ENCODE measurements at places on chromosomes 12 and 14. TPM values are rescaled to one million over a fixed set of nuclear protein-coding genes. Genes with fewer than 3 reads are reported as not detected.

DNA sequence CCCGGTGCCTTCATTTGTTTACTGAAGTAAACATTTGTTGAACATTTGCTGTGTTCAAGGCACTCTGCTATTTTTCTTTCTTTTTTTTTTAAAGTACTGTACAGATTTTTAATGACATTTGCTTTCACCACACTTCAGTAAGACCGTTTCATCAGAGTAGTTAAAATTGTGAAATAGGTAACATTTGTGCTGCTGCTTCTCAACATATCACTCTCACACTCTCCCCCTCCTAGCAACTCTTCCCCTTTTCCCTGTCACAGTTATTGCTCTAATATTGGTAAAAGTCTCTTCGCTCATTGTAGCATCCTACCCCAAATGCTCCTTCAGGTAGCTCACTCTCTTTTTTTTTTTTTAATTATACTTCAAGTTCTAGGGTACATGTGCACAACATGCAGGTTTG lies 49.6 kb downstream of the SRGAP1 start:
- no peak for DNase-seq
- H3K4me1 ChIP-seq = no peaks in the 10 kb centered on the region
- no peak overlapping the region for H3K4me3 ChIP-seq

GRCh38 chr12:8697476-8698131 lies at the start of gene RIMKLB:
TSS of gene RIMKLB (plus strand) at chr12:8697991. CDS start at chr12:8713867, 15,876 bp downstream.
- H3K36me3 ChIP-seq = peaks cover 4% of the 10 kb centered on the region
- peaks cover 14% of the 10 kb centered on the region for H3K4me1 ChIP-seq
- H3K4me3 ChIP-seq = peak within 1 kb of the TSS; percentile 98
- peak; percentile 96 for DNase-seq
- no peaks in the 10 kb centered on the region for H3K27me3 ChIP-seq

DNA sequence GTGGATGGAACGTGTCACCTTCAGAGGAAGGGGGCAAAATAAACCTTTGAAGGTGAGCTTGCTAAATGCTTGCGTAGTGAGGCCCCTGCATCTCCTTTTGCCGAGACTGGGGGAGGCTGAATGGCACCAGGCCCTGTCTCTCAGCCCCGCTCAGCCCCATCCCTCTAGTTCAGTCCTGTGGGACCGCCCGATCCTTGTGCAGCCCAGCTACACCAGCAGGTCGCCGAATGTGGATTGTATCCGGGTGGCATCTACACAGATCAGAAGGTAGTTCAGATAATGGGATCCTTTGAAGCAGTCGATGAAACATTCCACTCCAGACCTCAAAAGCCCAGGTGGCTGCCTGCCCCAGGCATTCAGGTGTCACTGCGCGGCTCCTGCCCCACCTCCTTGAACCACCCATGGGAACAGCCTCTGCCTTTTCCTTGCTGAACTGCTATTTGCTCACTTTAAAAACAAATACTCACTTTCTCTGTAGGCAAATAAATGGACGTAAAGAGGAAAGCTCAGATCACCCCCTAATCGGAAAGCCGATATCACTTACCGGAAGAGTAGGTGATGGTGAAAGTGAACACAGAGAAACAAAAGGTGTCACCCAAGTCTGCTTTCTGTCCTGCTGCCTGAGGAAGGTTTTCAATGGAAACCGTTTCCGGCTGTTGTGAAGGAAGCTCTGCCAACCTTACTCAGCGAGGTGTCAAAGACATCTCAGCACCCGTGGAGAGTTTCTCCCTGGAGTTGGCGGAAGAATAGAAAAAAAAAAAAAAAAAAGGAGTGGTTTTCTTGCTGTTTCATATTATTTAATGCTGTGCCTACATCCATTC lies 100.3 kb upstream of the NCOR2 start:
- peaks cover 12% of the 10 kb centered on the region for H3K4me1 ChIP-seq
- peaks cover 2% of the 10 kb centered on the region for H3K27me3 ChIP-seq
- DNase-seq = no peak

PRKD1 gene
- total RNA-seq = 14.0 TPM

GRCh38 chr14:52336241-52336640 lies 22.1 kb downstream of the PTGER2 start:
- no peak overlapping the region for H3K27ac ChIP-seq
- H3K27me3 ChIP-seq = no peaks in the 10 kb centered on the region
- H3K4me3 ChIP-seq = no peak overlapping the region
- peaks cover 3% of the 10 kb centered on the region for H3K4me1 ChIP-seq
- DNase-seq = no peak

INSM2 gene
- not detected for total RNA-seq

GRCh38 chr12:118813778-118814357 lies 167.5 kb upstream of the SRRM4 start:
- H3K4me3 ChIP-seq = no peak overlapping the region
- H3K36me3 ChIP-seq = no peaks in the 10 kb centered on the region
- H3K27ac ChIP-seq = no peak overlapping the region
- DNase-seq = no peak
- no peaks in the 10 kb centered on the region for H3K4me1 ChIP-seq

MIP gene
- not detected for total RNA-seq

- no peak for DNase-seq
- peaks cover 5% of the 10 kb centered on the region for H3K4me1 ChIP-seq
- H3K4me3 ChIP-seq = no peak overlapping the region
- H3K36me3 ChIP-seq = no peaks in the 10 kb centered on the region
Observed at GRCh38 chr14:81348061-81348460, 52.1 kb downstream of the STON2 start.

DNA sequence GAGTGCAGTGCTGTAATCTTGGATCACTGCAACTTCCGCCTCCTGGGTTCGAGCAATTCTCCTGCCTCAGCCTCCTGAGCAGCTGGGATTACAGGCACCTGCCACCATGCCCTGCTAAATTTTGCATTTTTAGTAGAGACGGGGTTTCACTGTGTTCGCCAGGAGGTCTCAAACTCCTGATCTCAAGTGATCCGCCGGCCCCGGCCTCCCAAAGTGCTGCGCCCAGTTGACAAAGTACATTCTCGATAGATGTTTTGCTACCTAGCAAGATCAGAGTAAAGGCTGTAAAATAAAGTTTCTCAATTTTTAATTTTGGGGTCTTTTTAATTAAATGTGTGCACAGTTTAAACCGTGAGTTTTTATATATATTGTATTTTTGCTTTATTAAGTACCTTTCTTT lies 248.9 kb downstream of the CCER1 start:
- no peaks in the 10 kb centered on the region for H3K36me3 ChIP-seq
- H3K4me3 ChIP-seq = no peak overlapping the region
- no peak overlapping the region for H3K27ac ChIP-seq
- H3K4me1 ChIP-seq = no peaks in the 10 kb centered on the region

RPL6 gene
- 3,488 TPM for total RNA-seq

APOLD1 gene
- 8.8 TPM for total RNA-seq

LRRIQ1 gene
- 0.53 TPM for total RNA-seq

DACT1 gene
- total RNA-seq = 26.6 TPM

OR6S1 gene
- not detected for total RNA-seq

FOXG1 gene
- total RNA-seq = under 0.01 TPM

DNA sequence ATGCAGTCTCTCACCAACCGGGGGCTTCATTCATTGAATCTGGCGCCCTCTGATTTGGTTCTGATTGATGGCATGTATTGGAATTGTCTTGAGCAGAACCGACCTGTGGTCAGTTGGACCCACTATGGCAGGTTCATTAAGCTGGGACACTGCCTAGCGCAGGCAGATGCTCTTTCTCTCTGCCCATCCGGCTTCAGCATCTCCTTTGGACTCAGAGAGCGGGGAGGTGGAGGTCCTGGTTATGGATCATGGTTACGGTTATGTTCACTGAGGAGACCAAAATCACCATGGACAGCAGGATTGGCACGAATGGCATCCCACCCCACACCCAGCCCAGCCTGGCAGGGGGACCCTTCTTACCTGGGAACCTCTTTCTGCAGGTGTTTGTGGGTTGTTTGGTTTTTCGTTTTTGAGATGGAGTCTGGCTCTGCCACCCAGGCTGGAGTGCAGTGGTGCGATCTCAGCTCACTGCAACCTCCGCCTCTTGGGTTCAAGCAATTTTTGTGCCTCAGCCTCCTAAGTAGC lies 16.4 kb upstream of the BCL7A start:
- H3K36me3 ChIP-seq = no peaks in the 10 kb centered on the region
- no peaks in the 10 kb centered on the region for H3K27me3 ChIP-seq
- peaks cover 21% of the 10 kb centered on the region for H3K4me1 ChIP-seq
- H3K4me3 ChIP-seq = no peak overlapping the region
- H3K27ac ChIP-seq = no peak overlapping the region

RPL41 gene
- 9,217 TPM for total RNA-seq
